Stimulated activated CD4-positive, alpha-beta T cell treated with anti-CD3 and anti-CD28 coated beads, Interleukin-12 subunit alpha, Interleukin-12 subunit beta, amount 100 ng/mL, for 24 hours (primary cell): ENCODE measurements at places on chromosomes 13 and 19.

DNA sequence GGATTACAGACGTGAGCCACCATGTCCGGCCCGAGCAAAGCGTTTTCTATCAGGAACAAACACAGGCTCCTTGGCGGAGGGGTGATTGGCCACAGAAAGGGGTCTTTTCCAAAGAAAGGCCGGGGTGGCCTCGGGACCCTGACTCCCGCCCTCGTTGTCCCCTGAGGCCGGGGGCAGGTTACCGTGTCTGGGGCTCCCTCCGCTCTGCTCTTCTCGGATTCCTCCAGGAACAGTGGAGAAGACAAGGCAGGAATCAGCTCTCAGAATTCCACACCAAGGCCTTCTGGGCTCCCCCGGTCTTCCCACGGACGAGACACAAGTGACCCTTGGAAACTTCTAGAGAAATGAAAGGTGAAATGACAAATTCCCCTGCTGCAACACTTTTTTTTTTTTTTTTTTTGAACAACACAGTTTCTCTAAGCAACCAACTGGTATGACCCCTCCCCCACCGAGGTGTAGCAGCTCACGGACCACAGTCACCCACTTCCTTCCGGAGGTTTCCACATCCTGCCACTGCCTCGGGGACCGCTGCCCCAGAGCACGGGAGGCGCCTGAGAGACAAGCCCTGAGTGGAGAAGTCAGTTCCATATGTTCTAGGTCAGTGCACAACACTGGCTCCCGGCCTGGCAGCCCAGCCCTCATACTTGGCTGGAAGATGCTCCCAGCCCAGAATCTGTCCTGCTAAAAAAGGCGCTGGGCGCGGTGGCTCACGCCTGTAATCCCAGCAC lies 11.0 kb downstream of the MOB3A start:
- peak; percentile 81 for DNase-seq

DNA sequence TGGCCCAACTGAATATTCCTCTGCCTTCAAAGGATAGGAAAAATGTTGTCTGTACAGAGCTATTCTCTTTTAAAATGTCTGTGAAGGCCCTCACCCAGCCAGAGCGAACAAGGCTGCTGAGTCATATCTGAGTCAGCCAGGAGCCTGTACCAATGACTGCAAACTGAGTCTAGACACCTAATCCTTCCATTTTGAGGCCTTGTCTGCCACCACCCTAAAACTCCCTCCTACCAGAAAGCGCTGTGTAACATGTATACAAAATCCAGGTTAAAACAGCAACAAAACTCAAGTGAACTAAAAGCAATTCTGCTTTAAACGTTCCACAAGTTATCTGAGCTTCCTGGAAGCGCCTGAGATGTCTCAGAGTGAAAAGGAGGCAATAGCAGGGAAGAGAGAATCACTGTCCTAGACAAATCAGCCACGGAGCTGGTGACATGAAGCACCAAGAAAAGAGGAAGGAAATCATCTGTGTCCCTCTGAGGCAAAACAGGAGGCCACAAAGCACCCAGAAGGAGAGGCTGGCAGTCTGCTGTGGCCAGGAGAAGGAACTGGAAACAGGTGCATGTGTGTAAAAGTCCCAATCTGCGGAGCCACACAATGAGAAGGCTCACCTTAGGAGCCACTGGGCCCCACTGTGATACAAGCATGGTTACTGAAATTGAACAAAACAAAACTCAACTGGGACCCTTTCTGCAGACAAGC lies 10.2 kb downstream of the DHRS12 start:
- DNase-seq = peak; percentile 46

DNA sequence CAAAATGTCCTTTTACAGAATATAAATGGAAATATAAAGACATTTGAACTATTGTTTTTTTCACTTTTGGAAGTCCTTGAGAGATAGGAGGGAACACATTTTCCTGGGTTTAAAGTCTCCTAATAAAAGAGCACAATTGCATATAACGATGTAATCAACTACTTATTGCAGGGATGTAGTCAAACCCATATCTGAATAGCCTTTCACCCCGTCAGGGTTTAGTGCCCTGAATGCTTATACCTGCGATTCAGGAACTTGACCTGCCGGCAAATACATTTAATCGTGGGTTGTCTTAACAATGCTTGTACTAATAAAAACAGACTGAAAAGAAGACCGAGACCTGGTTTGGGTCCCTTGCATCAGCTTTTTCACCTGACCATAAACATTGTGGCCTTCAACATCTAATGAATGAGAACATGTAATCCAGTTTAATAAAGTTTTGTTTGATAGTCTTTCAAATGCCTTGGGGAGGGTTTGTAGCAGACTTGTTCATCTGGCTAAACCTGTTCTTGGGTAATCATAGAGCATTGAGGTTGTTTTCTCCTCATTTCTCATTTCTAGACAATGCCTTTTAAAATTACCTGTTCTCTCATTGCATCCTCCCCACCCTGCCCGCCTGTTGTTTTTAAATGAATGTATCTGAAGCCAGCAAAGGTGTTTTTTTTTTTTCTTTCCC lies 7.0 kb downstream of the KLF5 start:
- DNase-seq = no peak

- DNase-seq = no peak
Observed at GRCh38 chr13:83536941-83537340, 345.3 kb downstream of the SLITRK1 start.

DNA sequence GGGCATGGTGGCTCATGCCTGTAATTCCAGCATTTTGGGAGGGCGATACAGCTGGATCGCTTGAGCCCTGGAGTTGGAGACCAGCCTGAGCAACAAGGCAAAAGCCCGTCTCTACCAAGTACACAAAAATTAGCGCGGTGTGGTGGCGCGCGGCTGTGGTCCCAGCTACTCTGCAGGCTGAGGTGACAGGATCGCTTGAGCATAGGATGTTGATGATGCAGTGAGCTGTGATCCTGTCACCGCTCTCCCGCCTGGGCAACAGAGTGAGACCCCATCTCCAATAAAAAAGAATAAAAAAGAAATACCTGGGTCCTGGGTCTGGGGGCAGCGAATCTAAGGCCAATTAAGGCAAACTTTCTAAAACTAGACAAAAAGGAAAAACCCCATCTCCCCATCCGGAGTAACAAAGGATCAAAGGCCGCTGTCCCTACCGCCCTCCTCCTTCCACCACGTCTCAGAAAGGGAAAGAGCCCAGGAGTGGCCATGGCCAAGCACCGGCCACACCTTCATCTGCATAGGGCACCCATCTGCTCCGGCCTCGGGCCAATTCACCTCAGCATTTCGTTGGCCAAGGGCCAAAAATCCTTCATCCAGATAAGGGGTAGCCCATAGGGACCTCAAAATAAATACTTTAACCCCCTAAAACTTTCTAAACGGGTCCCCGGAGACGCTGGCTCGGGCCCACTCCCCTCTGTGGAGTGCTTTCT lies 851 bp downstream of the ZNF320 start:
- DNase-seq = no peak

DNA sequence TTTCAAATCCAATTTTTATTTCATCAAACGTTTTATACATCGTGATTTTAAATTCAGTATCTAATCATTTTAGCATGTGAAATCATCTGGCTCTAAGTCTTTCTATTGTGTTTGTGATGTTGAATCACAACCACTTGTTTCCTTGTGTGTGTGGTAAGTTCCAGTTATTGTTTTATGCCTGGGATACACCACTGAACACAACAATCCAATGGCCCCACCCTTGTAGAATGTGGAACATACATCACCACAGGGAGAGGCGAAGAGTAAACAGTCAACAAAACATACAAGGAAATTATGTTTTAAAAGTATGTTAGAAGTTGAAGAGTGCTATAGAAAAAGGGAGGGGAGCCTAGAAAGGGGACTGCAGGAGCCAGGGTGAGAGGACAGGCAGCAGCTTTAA lies 100.5 kb downstream of the EPSTI1 start:
- DNase-seq = no peak

DNA sequence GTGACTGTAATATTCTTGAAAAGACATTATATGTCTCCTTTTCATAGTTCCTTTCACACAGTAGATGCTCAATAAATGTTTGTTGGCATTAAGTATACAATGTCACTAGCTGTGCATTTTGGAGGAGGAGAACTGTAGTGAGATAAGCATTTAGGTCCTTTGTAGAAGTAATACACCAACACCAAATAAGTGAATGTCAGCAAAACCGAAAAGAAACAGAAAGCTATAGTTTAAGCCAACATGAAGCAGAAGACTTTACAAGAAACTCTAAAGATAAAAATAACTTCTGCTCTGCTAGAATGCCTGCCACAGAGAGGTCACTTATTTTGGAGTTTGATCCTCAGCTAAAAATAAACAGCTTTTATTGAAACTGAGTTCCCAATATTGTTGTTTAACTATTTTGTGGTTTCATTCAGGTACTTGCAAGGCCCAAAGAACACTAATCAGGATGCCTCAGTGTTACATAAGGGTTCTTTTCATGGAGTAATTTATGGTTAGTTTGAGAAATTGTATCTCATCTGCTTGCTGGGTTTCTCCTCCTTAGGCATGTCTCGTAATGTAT lies 86.2 kb downstream of the STARD13 start:
- DNase-seq = no peak

GRCh38 chr19:3721131-3721886 lies 13.1 kb downstream of the TJP3 start:
- DNase-seq = peak; percentile 77

DNA sequence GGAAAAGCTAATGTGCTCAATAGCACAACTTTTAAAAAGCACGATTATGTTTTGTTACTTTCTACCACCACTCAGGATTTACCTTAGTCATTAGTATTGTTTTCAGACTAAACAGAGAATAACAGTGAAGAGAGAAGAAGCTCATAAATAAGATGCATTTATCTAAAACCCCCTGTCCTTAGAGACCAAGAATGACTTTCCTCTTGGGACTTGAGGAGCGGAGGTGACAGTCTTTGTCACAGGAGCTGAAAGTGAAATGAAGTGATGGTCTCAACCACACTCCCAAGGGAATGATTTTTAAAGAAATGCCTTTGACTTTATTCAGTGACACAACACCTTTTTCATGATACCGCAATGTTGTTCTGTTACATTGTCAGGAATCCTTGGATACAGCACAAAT lies 190.6 kb upstream of the NBEA start:
- DNase-seq = no peak
